ENCODE measurements at places on chromosomes 3 and 15.

DNA sequence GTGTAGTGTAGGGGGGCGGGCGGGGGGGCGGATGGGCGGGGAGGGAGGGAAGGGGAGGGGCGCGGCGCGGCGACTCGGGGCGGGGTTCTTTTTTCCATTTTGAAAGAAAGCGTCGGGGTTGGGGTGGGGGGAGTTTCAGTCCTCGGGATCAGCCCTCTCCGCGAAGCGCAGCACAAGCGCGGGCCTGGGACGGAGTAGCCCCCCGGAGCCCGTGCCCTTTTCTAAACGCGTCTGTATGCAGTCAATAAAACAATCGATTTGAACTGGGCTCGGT is 6.1 kb downstream of the ISLR2 start:
- DNase-seq: no peak

DNA sequence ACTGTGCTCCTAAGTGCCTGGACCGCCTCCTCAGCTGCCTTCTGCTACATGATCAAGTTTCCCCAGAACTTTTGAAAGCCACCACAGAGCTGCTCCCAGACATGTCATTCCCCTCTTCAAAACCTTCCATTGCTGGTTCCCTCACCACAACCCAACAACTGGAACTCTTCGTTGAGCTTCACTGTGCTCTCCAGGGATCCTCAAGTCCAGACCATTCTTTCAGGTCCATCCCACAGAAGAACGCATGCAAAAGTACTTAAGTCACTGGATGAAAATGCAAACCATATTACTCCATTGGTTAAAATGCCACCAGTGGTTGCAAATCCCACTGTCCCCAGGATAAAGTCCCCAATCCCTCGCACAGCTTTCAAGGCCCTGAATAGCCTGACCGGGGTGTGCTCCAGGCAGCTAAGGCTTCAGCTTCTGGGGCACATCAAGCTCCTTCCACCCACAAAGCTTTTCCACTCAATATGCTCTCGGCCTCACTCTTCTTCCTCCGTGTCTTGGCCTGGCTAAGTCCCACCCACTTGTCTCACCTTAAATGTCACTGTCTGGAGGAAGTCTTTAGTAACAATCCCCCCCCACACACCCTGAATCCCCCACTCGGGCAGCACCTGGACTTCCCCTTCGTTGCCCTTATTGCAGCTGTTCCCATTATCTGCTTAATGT is 84.8 kb downstream of the XXYLT1 start:
- no peak for DNase-seq

- no peak for DNase-seq
Observed at GRCh38 chr3:11717768-11718636, 74.3 kb upstream of the VGLL4 start.

GRCh38 chr3:2274526-2274925 is 175.9 kb downstream of the CNTN4 start:
- no peak for DNase-seq

- no peak for DNase-seq
Observed at GRCh38 chr15:43125100-43125661, 8.2 kb upstream of the TMEM62 start.

- DNase-seq: no peak
Observed at GRCh38 chr15:73338058-73338457, 30.7 kb downstream of the HCN4 start.

DNA sequence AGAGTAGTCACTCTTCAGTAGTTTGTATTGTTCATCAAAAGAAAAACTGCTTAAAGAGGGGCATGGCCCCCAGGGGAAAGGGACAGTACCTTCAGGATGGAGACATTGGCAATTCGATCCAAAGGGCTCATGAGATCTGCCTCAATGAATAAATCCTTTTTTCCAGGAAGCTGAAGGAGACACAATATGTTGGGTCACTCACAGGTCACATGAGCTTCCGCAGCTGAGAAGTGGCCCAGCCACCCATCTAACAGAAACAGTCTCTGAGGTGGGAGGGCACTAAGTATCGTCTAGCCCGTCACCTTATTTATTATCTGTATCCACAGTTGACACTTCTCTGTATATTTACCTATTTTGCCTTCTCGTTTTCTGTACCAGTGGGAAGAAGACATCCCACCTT is 4.7 kb downstream of the VPS33B start:
- no peak for DNase-seq

DNA sequence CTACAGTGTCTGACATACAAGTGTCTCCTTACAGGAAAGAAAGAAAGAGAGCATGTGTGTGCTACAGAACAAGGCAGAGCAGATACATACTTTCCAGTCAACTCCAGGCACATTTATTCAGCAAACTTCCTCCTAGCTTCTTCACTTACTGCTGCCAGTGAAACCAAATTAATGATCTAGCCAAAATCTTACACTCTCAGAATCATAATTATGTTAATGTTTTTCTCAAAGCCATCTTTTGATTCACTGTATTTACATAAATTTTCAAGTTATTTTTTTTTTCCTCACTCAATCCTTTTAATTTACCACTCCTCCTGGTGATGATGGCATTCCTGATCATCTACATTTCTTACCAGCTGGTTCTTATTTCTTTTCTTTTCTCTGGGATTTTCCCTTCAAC is 326.7 kb downstream of the IGSF11 start:
- DNase-seq: no peak

- DNase-seq: no peak
Observed at GRCh38 chr3:125112981-125113380, 57.2 kb upstream of the HEG1 start.

DNA sequence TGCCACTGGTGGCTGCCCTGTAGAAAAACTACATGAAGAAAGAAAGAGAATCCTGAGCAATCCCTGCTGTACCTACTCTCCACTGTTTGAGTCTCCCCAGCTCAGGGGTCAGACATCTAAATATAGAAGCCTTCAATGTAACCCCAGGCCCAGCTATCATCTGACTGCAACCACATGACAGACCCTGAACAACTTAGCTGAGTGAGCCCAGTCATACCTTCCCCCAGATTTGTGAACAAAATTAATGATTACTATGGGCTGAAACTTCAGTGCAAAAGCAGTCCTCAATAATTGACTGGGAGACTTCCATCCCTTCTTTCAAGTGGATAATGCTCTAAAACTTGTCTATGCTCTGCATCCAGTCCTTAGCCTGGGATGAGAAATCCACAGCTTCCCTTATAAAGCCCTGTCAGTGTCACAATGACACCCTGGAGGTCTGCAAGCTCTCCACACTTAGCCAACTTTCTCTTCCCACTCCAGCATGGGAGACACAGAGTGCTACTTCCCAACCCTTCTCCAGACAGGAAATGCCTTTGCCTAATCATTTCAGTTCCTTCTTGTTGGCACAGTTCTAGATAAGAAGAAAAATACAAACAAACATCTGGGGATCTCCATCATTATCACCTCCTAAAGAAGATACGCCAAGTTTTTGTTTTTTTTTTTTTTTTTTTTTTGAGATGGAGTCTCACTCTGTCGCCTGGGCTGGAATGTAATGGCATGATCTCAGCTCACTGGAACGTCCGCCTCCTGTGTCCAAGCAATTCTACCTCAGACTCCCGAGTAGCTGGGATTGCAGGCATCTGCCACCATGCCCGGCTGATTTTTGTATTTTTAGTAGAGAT is 198.5 kb upstream of the GADL1 start:
- no peak for DNase-seq

DNA sequence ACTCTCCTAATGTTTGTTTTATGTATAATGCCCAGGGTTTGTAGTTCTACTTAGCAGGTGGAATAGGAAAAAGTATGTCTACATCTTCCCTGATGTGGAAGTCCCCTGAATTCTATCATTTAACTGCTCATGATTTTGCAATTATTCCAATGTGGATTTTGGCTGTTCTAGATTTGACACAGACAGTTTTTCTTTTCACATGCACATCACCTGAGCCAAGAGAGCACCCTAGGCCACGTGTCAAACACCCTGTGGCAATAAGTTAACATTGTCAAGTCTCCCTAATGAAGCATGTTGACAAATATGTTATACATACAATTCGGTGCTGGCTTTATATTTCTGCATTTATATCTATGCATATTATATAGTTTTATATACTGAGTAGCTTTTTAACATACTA is 70.0 kb upstream of the SUCLG2 start:
- no peak for DNase-seq

- no peak for DNase-seq
Observed at GRCh38 chr3:127408684-127409420, 121.0 kb upstream of the PRR20G start.

GRCh38 chr3:153209596-153209995 is 47.6 kb downstream of the RAP2B start:
- DNase-seq: no peak

- DNase-seq: no peak
Observed at GRCh38 chr3:127604035-127604434, 5.8 kb downstream of the MCM2 start.

DNA sequence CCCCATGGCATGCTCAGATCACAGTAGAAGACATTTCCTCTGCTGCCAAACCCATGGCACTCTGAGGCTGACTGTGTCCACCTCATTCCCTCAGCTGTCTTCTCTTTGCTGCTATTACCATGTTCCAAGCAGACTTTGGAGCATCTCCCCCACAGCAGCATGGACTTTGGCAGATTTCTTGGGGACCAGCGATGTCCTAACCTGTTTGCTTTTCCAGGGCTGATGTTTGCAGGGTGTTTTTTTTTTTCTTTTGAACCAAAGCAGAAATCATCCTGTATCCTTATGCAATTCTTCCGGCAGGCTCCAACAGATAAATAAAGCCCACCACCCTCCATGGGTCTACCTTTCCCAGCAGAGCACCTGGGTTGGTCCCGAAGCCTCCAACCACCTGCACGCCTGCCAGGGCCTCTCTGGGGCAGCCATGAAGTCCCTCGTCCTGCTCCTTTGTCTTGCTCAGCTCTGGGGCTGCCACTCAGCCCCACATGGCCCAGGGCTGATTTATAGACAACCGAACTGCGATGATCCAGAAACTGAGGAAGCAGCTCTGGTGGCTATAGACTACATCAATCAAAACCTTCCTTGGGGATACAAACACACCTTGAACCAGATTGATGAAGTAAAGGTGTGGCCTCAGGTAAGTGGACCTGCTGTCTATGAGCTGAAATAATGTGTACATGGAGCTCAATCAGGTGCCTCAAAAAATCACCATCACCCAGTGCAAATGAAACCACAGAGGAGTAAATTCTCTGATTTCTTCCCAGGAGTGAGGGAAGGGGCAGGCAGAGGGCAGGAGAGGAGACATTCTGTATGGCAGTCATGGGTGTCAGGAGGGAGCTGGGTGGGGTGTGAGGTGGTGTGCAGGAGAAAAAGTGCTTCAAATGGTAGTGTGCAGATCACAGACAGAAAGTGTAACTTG is at the start of gene AHSG:
Gene AHSG (plus strand): TSS at position 340 of the 916 bp plus-strand sequence. CDS start 82 bp downstream, at position 422.
- DNase-seq: no peak

GRCh38 chr3:94167346-94167745 is 104.5 kb downstream of the NSUN3 start:
- DNase-seq: no peak

- DNase-seq: no peak
Observed at GRCh38 chr3:79047581-79047980, 720.2 kb downstream of the ROBO1 start.

- no peak for DNase-seq
Observed at GRCh38 chr3:161602475-161602874, 105.9 kb downstream of the OTOL1 start.

GRCh38 chr3:134752761-134753461 is 42.1 kb upstream of the EPHB1 start:
- no peak for DNase-seq

GRCh38 chr3:46481636-46482035 is 16.1 kb upstream of the RTP3 start:
- DNase-seq: no peak

- DNase-seq: no peak
Observed at GRCh38 chr3:136671921-136672320, 80.3 kb downstream of the STAG1 start.

DNA sequence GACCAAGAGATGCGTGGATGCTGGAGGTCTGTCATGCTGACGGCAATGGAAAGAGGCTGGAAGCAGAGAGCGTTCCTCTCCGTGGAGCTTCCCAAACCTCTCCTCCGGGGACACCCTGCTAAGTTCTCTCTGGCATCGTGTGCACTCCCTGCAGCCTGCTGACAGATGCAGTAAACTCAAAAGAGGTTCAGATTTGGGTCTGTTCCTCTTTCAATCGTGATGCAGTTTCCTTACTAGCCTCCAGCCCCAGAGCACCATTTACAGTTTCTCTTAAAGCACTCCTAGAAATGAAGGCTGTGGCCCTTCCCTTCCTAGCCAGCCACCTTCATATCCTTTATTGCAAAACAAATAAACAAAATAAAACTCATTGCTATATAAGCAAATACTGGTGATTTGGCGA is 47.3 kb upstream of the LRRC58 start:
- DNase-seq: no peak

GRCh38 chr3:146178006-146178689 is 17.2 kb upstream of the PLOD2 start:
- no peak for DNase-seq
